Bronchial epithelial cell (primary cell): ENCODE measurements at places on chromosomes 12 and 14. TPM values are rescaled to one million over a fixed set of nuclear protein-coding genes. Genes with fewer than 3 reads are reported as not detected.

The SLC6A15 gene
- total RNA-seq: 22.9 and 65.0 TPM in 2 replicates

The RAD52 gene
- total RNA-seq: 12.9 and 16.3 TPM in 2 replicates

The GALNT9 gene
- not detected in 2 replicates for total RNA-seq

The PPP4R4 gene
- total RNA-seq: 14.0 and 23.8 TPM in 2 replicates

The AJUBA gene
- 174 and 223 TPM in 2 replicates for total RNA-seq

The DCAF4 gene
- 8.7 and 14.0 TPM in 2 replicates for total RNA-seq

The NTF3 gene
- not detected in 2 replicates for total RNA-seq
